ENCODE measurements at places on chromosomes 12 and 14.

- no peak for DNase-seq
Observed at GRCh38 chr14:32986791-32987540, 48.3 kb downstream of the NPAS3 start.

DNA sequence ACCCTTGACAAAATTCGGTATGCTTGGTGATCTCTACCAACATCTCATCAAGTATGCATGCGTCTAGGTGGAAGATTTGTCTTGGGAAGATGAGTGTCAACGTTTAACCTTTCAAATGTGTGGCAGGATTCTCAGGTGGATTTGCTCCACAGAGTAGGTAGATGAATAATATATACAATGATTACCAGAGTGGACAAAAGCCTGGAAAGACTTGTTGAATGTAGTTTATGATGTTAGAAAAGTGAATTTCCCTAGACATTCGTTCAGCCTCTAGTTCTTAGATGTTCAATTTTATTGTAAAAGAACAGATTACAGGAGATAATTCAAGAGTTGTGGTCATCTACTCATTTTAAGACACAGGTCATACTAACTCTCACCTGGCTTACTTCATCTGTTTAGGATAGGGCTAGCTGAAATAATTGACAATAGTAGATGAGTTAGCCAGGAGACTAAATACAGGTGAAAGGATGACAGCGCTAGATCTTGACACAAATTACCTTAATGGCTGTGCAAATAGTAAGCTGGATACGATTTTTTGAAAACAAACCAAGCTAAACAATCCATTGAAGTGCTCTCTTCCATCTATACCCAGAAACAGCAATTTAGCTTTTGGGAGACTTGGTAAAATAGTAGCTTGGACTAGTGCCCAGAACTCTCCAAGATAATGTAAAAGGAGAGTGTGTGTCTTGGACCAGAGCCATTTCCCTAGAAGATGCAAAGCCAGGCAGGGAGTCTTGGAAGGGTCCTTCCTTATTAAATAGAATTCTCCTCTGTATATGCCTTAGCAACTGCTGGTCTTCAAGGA, 168.0 kb downstream of the DACT1 start:
- DNase-seq, result no peak

DNA sequence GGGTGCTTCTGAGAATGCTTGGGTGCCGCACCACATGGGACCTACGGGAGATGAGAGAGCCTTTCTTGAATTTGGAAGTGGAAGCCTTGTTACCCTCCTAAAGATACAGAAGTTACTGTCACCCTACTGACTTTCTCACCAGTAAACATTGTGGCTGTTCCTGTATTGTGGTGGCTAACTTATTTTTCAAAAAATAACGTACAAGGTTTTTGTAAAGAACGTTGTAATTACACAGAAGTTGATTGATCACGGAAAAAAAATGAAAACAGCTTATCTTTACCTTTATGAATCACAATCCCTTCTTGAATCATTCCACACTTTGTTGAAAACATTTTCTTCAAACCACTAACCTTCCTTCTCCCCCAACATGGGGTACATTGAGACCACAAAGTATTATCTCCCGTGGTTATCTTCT, 22.0 kb upstream of the PPFIBP1 start:
- no peak for DNase-seq

GRCh38 chr12:116381744-116382685, 104.5 kb upstream of the MED13L start:
- no peak for DNase-seq

GRCh38 chr12:62250671-62251608, 9.3 kb upstream of the USP15 start:
- DNase-seq, result no peak

GRCh38 chr12:26691234-26691970, 141.6 kb downstream of the ITPR2 start:
- no peak for DNase-seq

- DNase-seq, result no peak
Observed at GRCh38 chr14:50647753-50648152, 20.4 kb downstream of the SAV1 start.

GRCh38 chr14:45070215-45070614, 13.7 kb upstream of the PRPF39 start:
- DNase-seq, result no peak

GRCh38 chr12:67720351-67720856, 71.9 kb downstream of the DYRK2 start:
- DNase-seq, result no peak

DNA sequence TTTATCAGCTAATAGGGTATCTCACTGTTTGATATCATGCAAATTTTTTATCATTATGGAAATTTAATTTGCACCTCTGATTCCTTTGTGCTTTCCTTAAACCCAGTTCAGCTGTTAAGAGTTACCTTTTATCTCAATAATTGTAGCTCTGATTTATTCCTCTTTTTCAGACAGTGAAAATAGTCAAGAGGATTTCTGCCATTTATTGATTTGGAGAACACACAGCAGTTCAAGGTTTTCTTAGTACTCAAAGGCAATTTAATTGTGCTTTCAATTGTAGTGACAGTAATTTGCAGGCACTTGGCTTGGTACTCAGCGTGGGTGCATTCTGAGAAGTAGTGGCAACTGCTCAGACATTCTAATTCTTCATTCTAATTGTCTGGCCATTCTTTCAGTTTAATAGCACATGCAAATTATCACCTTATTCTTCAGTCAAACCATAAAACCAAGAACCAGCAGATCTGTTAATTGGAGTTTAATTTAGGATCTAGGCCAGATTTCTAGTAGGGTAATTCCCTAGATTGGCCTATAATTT, 709.3 kb downstream of the RPS29 start:
- no peak for DNase-seq

GRCh38 chr12:1034243-1034642, 43.2 kb downstream of the ERC1 start:
- DNase-seq, result no peak

- no peak for DNase-seq
Observed at GRCh38 chr12:113924341-113924740, 41.8 kb downstream of the RBM19 start.

DNA sequence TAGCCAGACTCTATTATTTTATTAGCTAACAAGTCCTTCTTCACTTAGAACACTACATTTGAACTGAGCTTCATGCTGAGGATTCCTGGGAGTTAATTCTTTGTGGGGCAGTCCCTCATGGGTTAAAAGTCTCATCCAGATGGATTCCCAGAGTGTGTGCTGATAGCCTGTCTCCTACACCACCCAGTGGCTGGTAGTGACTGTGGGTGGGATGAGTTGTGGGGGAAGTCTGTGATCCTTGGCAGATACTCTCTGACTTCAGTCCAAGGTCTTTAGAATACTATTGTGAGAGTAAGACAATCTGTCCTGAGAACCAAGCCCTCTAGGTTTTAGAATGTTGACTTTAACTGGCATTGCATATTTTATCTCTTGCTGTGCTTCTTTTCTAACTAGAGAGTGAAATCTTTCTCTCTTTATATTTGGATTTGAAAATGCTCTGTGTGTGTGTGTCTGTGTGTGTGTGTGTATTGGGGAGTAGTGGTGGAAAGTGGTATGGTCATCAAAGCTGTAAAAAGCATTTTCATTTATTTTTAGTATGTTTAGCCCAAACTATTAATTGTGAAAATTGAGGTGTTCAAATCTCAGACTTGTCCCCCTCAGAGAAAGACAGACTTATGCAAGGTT, 37.3 kb downstream of the AKAP6 start:
- DNase-seq, result no peak

DNA sequence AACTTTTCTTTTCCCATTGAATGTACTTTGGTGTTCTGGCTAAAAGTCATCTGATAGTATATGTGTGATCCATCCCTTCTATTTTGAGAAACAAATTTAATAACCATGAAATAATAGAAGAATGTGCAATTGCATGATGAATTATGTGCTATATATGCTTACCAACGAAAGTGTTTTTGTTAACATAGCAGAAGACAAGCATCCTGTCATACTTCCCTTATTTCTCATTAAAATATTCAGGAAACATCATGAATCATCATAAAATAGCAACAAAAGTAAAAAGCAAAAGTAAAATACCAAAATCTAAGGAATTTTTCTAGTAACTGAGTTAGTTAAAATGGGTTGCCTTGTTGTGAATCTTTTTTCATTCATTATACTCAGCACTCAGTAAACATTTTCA, 409.0 kb upstream of the PDE3A start:
- DNase-seq, result no peak

- DNase-seq, result no peak
Observed at GRCh38 chr14:24311837-24312615, 724 bp downstream of the LTB4R start.

- DNase-seq, result no peak
Observed at GRCh38 chr14:58243790-58244555, 670 bp upstream of the PSMA3 start.

DNA sequence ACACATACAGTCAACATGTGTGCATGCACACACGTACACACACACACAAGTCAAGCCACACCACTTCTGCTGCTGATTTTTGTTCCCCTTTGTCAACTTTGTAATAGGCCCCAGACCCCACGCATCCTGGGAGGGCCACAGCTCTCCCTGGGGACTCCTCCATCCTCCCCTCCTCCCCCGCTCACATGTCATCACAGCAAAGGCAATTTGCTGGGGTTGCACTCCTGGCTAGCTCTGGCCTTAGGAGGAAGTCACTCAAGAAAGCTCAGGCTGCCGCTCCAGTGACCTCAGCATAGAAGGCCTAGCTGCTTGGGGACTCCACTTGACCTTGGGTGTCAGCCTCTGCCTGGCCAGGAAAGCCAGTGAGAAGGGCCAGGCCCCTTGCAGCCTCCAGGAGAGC, 27.2 kb downstream of the NGB start:
- DNase-seq, result no peak

DNA sequence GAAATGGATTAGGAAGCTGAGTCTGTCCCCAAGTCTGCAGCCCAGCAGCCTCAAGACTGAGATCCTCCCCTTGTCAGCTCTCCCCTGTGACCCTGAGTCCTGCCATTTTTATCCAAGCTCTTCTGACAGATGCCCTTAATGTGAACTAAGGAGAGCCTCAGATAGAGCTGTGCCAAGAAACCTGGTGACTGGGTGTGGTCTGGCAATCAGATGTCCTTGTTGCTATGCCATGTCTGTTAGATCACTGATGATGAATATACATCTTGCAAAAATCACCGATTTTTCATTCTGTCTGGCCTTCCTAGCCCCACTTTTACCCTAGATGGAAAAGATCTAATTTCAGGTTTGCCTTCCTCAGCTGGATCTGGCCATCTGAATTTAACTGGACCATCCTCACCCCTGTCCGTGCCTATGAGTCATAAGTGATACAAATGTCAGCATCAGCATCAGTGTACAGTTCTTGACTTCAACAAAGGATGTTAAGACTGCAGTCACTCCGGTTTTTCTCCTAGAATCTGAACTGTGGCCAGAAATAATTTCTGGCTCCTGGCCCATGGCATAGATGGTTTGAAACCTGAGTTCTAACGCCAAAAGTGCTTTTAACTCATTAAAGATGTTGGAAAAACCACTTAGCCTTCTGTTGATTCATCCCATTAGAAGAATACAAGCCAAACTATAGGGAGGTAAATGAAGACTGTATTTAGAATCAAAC, 61.2 kb upstream of the GRIP1 start:
- DNase-seq, result no peak

DNA sequence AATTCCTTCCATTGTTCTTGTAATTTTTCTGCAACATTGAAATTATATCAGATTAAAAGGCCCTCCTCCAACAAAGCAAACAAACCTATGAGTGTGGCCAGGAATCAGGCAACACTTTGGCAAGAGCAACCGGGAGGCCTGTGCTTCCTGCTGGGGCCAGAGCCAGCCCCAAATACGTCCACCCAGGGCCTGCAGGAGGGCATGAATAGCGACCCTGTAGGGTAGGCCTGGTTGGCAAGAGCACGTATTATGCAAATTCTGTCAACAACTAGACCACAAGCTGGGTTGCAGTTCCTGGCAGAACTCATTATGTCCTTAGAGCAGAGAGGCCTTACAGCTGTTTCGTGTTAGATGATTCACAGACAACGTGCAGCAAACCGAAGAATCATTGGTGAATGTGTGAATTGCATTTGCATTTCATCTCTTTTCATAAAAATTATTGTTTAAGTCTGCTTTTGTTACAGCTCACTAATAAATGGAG, 26.9 kb upstream of the LGALS3 start:
- peak; percentile 81 for DNase-seq

DNA sequence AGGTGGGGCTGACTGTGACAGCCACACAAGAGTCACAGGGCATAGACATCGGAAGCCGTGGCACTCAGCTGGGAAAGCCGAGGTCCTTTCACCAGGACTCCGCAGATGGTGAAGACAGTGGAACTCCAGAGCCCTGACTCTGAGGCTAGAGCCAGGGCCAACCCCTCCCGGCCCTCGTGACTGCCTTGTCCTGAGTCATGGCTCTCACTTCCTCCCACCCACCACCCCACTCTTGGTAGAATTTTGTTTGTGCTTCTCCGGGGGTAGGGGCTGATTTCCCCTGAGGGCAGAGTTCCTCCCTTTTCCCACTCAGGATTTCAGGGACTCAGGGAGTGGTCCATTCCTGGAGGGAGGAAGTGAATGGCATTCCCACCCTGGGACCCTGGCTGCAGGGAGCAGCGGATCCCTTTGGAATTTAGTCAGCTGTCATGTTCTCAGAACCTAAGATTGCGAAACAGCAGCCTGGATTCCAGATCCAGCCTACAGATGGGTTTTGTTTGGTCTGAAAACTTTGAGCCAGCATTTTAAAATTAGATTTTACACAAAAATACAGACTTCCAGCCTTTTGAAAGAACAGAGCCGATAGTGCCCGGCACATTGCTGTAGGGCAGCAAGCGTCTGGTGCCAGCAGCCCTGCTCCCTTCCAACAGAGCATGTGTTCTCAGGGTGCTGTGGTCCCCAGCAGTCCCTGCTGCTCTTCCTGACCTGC, 50.7 kb downstream of the TPCN1 start:
- peak; percentile 82 for DNase-seq

DNA sequence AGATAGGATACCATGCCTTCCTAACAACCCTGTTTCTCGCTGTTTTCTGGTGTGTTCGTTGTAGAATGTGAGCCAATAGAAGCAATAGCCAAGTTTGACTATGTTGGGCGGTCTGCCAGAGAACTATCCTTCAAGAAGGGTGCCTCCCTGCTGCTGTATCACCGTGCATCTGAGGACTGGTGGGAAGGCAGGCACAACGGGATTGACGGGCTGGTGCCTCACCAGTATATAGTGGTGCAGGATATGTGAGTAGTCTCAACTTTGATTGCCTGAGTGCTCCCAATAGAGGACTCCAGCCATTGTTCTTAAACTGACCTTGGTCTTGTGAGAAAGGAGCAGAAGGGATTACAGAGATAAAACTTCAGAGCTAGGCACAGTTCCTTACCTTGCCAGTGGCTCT, 96.2 kb downstream of the KICS2 start:
- peak; percentile 31 for DNase-seq
